ENCODE measurements at places on chromosomes 5 and 9. TPM values are rescaled to one million over a fixed set of nuclear protein-coding genes. Genes with fewer than 3 reads are reported as not detected.

- no peak overlapping the region for H3K27ac ChIP-seq
- peaks cover 30% of the 10 kb centered on the region for H3K27me3 ChIP-seq
- H3K4me3 ChIP-seq = no peak overlapping the region
- DNase-seq = no peak
- H3K36me3 ChIP-seq = no peaks in the 10 kb centered on the region
- no peaks in the 10 kb centered on the region for H3K4me1 ChIP-seq
Measured at GRCh38 chr9:19485193-19485592, 76.4 kb downstream of the ACER2 start.

GRCh38 chr5:142382186-142382585, 57.4 kb upstream of the SPRY4 start:
- H3K27me3 ChIP-seq = no peaks in the 10 kb centered on the region
- no peak overlapping the region for H3K27ac ChIP-seq
- no peak for DNase-seq
- H3K4me3 ChIP-seq = no peak overlapping the region
- H3K36me3 ChIP-seq = no peaks in the 10 kb centered on the region

GRCh38 chr9:97966493-97966892, 16.6 kb upstream of the ANP32B start:
- H3K4me3 ChIP-seq = no peak overlapping the region
- H3K36me3 ChIP-seq = no peaks in the 10 kb centered on the region
- DNase-seq = no peak
- H3K4me1 ChIP-seq = no peaks in the 10 kb centered on the region
- H3K27ac ChIP-seq = no peak overlapping the region

DNA sequence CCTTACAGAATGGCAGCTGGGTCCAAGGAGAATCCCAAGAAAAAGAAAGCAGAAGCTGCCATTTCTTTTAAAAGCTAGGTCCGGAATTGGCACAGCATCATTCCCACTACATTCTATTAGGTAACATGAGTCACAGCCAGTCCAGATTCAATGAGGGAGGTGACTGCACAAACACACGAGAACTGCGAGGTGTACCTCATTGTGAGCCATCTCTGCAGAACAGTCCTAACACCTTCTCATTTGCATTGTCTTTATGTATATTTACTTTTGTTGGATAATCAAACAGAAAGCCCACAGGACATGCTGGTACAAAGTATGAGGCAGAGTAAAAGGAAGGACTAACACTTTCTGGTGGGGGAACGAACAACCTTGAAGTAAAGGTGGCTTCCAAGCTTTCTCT, 14.6 kb upstream of the HABP4 start:
- H3K4me3 ChIP-seq = no peak overlapping the region
- H3K36me3 ChIP-seq = no peaks in the 10 kb centered on the region
- no peak for DNase-seq
- no peak overlapping the region for H3K27ac ChIP-seq

F2RL1 gene
- 2.7 TPM for total RNA-seq

ANKRD34B gene
- total RNA-seq = not detected

- no peak for DNase-seq
- H3K27ac ChIP-seq = no peak overlapping the region
- H3K4me3 ChIP-seq = no peak overlapping the region
- H3K27me3 ChIP-seq = no peaks in the 10 kb centered on the region
- H3K4me1 ChIP-seq = peaks cover 32% of the 10 kb centered on the region
- no peaks in the 10 kb centered on the region for H3K36me3 ChIP-seq
Measured at GRCh38 chr5:15513431-15513830, 13.5 kb downstream of the FBXL7 start.

DNA sequence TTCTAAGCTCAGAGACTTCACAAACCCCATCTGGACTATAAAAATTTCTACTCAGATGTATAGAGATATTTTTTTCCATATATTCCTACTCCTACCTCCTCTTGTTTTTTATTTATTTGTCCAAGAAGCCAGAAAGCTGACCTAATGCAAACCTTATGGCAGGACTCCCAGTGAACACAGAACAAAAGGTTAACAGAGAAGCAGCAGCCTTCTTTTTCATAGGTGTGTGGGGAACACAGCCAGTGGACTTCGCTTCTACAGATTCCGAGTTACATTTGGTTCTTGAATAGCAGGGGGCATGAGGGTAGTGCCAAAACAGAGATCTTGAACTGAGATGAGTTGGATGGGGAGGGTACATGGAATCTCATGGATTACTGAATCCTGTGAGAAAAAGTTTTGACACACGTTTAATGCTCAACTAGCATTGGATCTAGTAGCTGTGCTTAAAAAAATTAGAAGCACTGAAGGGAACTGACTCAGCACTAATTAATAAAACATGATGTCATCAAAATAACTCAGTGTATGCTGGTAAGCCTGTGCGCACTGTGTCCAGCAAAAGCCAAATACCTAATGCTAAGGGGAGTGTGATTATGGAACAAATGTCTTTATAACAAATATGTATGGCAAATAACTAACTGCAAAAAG, 240.1 kb downstream of the GABRB2 start:
- H3K27me3 ChIP-seq = no peaks in the 10 kb centered on the region
- no peak for DNase-seq
- H3K27ac ChIP-seq = no peak overlapping the region
- no peaks in the 10 kb centered on the region for H3K36me3 ChIP-seq
- no peaks in the 10 kb centered on the region for H3K4me1 ChIP-seq

GRCh38 chr9:72006501-72006900, 53.9 kb downstream of the C9orf57 start:
- peaks cover 7% of the 10 kb centered on the region for H3K4me1 ChIP-seq
- H3K27me3 ChIP-seq = no peaks in the 10 kb centered on the region
- H3K27ac ChIP-seq = no peak overlapping the region
- no peaks in the 10 kb centered on the region for H3K36me3 ChIP-seq

DNA sequence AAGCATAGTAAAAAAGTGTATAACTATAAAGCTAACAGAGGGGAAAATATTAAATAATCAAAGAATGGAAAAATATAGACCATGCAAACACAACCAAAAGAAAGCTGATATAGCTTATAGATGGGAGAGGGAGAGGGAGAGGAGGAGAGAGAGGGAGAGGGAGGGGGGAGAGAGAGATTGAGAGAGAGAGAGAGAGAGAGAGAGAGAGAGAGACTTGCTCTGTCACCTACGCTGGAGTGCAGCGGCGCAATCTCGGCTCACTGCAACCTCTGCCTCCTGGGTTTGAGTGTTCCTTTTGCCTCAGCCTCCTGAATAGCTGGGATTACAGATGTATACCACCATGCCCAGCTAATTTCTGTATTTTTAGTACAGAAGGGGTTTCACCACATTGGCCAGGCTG, 110.6 kb downstream of the RAPGEF6 start:
- H3K4me1 ChIP-seq = peaks cover 26% of the 10 kb centered on the region
- H3K27ac ChIP-seq = no peak overlapping the region
- H3K27me3 ChIP-seq = no peaks in the 10 kb centered on the region
- no peak for DNase-seq
- no peak overlapping the region for H3K4me3 ChIP-seq

GRCh38 chr9:129785866-129786265, 17.1 kb upstream of the TOR1B start:
- H3K4me1 ChIP-seq = peaks cover 18% of the 10 kb centered on the region
- no peak overlapping the region for H3K4me3 ChIP-seq

INSL6 gene
- total RNA-seq = not detected

DNA sequence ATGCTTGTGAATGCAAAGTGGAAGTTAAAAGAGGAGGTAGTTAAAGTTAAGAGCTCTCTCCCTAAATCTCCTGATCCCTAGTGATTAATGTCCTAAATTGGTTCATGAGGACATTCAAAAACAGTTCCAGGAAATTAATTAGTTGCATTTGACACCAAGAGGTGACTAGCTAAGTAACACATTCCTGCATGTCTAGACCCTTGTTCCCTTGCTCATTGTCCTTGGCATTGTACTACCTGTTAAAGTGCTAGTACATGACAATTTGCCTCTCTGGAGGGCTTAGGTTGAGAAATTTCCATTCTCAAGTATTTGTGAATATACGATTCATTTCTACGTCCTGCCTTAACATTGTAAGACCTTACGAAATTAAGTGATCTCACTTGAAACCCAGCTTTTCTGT, 278.6 kb upstream of the CDH10 start:
- no peak overlapping the region for H3K4me3 ChIP-seq
- no peaks in the 10 kb centered on the region for H3K36me3 ChIP-seq
- no peaks in the 10 kb centered on the region for H3K4me1 ChIP-seq
- no peak for DNase-seq

All from GM23248 (cell line).